ENCODE measurements at places on chromosomes 16 and 17.

DNA sequence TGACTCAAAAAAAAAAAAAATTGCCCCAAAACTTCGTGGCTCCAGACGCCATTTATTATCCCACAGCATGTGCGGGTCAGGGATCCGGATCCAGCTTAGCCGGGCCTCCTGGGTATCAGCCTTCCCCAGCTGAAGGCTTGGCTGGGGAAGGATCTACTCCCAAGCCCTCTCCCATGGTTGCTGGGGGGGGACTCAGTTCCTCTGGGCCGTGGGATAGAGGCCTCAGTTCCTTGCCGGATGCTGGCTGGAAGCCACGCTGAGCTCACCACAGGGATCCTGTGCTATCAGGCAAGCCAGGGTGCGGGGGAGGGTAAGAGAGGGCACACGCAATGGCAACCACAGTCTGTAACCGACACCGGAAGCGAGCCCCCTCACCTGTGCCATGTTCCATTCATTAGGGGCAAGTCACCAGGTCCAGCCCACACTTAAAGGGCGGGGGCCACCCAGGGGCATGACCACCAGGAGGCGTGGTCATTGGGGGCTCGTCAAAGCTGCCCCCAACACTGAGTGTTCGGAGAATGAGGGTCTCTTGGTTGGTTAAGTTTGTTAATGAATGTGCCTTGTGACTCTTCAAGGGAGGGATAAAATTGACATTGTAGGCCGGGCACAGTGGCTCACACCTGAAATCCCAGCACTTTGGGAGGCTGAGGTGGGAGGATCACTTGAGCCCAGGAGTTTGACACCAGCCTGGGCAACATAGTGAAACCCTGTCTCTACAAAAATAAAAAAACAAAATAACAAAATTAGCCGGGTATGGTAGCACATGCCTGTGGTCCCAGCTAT is 210.0 kb upstream of the GSE1 start:
- DNase-seq: no peak

GRCh38 chr17:78368348-78368747 is 8.5 kb upstream of the SOCS3 start:
- DNase-seq: no peak

GRCh38 chr16:72768591-72768990 is 279.3 kb downstream of the ZFHX3 start:
- no peak for DNase-seq

DNA sequence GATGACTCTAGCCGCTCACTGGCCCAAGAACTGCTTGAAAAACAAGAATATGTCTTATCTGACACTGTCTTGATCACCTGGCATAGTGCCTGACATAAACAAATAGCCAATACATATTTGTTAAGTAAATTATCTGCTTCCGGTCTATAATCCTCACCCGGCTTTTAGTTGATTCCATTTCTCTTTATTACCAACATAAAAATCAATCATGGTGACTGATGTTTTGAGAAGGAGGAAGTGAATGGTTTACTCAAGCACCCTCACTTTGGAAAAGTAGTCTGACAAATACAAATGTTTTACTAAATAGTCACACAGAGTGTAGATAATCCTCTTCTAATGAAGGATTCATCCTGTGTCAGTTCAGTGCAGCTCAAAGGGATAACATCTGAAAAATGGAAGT is 47.0 kb downstream of the SKAP1 start:
- DNase-seq: no peak

DNA sequence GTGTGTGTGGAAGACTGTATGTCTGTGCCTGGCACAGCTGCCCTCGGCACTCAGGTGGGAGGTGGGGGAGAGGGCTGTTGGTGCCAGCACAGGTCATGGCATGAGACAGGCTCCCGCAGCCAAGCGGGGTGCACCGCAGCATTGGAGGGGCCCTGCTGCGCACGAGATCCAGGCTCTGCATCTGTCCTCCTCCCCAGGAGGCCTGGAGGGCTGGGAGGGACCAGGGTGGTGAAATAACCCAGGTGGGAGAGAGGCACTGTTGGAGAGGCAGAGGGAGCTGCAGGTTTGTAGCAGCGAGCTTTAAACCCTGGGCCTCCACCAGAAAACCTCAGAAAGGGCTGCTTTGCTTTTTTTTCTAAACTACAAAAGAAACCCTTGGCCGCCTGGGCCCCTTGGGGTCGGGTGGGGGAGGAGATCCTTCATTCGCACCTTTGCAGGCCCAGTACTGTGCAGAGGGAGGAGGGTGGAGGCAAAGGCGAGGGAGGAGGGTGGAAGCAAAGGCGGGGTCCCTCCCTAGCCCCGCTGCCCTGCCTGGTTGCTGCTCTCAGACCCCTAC is 241.7 kb downstream of the SEC14L1 start:
- no peak for DNase-seq

DNA sequence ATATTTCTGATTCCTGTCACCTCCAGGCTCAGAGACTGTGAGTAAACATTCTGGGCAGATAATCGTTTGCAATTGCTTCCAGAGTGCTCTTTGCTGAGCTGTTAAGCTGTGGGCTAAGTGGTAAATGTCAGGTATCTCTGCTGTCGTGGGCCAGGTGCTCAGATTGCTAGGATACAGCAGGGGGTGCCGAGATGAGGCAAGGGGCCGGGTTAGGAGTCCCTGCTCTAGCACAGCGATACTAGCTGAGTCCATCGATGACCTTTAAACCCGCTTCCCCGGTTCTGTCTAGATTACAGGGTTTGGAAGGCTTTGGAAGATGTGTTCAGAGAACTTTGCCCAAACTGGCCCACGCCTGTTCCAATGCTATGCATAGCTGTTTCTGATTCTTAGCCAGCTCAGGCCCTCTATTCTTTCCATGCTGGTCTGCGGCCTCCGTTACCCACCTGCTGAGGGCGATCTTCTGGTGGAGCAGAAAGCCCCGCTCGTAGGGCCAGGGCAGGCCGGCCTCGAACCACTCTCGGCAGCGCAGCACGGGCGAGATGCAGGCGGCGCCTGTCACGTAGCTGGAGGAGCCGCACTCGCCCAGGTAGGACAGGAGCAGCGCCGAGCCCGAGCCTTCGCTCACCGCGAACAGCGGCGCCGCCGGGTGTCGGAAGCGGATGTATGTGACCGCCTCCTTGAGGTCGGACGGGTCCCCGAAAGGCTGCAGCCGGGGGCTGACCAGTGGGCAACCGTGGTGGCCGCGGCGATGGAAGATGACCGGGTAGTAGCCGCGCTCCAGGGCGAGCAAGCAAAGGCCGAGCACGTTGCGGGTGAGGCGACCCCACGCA is 979 bp downstream of the ABHD15 start:
- DNase-seq: no peak

All from mesothelial cell of epicardium (in vitro differentiated cells).